ENCODE measurements at places on chromosomes 12 and 14.

DNA sequence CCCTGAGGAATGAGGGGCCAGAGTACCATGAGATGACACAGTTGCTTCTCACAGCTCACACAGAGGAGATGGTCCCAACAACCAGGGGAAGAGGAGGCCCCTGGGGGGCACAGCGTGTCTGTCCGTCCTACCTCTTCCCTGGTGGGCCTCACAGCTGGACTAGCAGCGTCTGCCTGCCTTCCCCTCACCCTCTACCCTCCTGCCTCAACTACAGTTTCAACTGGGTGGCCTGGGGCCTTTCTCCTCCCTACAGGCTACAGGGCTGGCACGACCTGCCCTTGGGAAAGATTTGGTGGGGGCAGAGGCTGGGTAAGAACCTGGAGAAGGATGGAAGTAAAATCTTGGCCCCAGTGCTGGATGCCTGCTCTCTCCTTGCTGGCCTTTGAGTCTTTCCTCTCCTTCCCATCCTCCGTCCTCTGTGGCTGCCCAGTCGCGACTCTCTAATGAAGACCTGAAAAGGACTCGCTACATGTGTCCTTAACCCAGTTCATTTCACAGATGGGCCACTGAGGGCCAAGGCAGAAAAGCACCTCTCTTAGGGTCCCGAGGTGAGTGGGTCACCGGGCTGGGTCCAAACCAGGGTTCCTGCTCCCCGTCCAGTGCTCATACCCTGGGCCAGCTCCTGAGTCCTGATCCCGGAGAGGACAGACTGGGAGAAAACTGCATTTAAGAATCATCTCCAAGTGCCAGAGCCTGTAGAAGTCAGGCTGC, 232.5 kb downstream of the BCL11B start:
- DNase-seq = no peak

- no peak for DNase-seq
Measured at GRCh38 chr14:90495357-90496276, 98.8 kb downstream of the CALM1 start.

DNA sequence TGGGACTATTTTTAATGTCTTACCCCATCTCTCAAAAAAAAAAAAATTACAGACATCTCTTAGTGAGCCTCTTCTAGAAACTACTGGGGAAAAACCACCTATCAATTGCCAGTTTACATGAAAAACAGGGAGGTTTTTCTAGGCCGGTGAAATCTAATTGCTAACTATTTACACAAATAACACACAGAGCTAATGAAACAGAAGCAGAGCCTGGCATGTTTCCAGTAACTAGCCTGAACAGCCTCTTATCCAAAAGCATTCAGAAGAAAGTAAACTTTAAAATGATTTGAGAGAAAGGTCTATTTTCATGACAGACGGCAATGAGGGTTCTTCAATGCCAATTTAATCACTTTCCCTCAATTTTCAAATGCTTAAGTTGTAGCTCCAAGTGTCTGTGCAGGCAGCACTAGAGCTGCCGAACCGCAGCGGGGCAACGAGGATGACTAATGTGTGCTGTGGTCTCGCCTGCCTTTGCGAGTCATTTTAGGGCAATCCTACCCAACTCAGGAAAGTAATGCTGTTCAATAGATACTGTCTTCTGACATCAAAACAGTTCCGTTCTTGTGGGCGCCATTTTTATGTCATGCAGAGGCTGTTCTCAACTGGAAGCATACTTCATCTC, 84.6 kb downstream of the SETD3 start:
- no peak for DNase-seq

- DNase-seq = no peak
Measured at GRCh38 chr14:68463705-68464374, 329.0 kb downstream of the ZFP36L1 start.

DNA sequence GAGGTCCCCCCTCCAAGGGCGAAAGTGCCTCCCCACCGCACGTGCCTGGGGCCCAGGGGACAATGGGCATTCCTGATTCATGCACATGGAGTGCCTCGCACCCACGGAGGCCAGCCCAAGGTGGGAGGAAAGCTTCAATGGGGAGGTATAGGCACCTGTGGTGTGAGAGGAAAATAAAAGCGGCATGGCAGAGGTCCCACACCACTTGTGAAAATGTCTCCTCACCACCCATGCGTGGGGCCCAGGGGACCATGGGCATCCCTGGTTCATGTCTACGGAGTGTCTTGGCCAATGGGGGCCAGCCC, 384.7 kb downstream of the ALG10 start:
- no peak for DNase-seq

DNA sequence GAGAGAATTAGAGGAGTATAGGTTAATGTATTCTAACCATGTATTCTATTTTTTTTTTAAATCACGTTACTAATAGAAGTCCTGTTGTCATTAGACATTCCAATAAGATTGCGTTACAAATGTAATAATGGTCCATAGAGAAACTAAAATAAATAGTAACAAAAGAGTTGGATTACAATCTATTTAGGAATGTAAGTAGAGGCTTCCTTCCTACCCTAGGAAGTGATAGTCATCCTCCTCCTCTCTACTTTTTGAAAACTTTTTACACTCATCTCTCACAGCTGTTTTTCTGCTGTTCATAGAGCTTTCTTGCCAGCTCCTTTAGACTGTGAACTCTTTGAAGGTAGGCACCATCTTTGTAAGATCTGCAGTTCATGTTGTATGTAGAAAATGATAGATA, 23.6 kb downstream of the TRHDE start:
- DNase-seq = no peak

- DNase-seq = no peak
Measured at GRCh38 chr14:104563191-104563741, 16.3 kb upstream of the C14orf180 start.

DNA sequence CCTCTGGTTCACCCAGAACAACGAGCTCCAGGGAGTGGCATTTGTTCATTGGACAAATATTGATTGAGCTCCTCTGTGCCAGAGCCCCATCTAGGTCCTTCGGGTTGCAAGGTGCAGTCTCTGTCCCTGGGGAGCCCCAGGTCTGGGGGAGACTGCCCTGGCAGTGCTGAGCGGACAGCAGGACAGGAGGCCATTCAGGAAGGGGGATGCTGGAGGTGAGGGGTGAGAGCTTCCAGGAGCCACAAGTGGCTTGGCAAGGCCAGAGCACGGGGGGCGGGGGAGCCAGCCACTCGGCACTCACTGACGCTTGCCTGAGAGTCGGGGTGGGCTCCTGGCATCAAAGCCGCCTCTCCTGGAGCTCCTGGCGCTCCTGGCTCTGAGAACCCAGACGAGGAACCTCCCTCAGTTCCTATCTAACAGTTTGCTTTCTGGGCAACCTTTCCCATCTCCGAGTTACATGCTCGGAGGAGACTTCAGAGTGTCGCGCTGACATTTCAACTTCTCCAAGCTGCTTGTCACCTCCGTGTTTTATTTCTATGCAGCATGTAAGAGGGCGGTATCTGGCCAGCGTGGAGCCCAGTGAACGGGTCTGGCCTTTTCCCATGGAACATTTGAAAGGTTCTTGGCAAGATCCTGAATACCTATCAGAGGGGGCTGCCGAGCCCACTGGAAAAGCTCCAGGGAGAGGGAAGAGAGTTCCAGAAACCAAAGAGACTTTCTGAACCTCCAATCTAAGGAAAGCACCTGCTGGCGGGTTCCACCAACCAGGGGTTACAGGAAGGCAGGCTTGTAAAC, 62.0 kb upstream of the BCL11B start:
- no peak for DNase-seq

GRCh38 chr12:39619316-39619659, 315 bp downstream of the ABCD2 start:
- no peak for DNase-seq

- no peak for DNase-seq
Measured at GRCh38 chr14:101219896-101220703, 316.6 kb upstream of the RTL1 start.

DNA sequence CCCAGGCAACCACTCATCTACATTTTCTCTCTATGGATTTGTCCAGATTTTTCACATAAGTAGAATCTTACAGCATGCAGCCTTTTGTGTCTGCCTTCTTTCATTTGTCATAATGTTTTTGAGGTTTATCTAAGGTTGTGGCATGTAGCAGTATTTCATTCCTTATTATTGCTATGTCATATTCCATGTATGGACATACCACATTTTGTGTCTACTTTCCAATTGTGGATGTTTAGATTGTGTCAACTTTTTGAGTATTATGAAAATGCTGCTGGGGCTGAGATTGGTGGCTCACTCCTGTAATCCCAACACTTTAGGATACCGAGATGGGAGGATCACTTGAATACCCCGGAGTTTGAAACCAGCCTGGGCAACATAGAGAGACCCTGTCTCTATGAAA, 3.2 kb upstream of the ATXN2 start:
- DNase-seq = no peak

All from anterior cingulate cortex (tissue), 58 donors.